Astrocyte of the hippocampus (primary cell): ENCODE measurements at places on chromosomes 7 and 10.

GRCh38 chr7:18354108-18355085 is 141.2 kb upstream of the HDAC9 start:
- DNase-seq = peak; percentile 34

DNA sequence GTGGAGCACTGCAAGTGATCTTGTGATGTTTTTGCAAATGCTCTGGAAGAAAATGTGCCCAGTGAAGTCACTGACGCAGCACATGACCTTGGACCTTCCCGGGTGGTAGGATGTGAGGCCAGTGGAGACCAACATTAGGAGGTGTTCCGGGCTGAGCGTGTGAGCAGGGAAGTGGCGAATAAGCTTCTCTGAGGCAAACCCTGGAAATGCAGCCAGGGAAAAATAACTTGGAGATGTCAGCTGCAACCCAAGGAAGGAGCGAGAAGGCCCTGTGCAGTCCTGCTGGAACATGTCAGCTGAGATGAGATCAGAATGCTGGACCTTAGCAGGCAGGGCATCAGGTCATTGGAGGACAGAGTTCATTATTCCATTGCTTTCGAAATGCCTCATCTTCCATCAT is 18.6 kb upstream of the SDK1 start:
- no peak for DNase-seq

DNA sequence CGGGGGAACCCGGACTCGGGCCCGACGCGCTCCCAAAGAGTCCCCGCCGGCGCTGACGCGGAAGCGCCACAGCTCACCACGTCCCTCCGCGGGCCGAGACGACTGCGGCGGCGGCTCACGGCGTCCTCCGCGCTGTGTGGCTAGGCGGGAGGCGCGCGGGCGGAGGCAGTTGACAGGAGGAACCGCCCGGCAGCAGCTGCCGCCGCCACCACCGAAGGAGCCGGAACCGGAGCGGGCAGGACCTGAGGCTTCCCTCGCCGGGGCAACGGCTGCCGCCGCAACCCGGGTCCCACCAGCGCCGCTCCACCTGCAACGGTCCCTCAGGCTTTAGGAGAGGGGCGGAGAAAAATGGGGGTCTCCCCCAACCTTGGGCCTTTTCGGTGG is 334 bp downstream of the ZNF800 start:
- DNase-seq = peak; percentile 80

GRCh38 chr7:13988065-13988464 is 1.4 kb downstream of the ETV1 start:
- DNase-seq = peak; percentile 62

GRCh38 chr7:43502941-43503340 is 80.0 kb upstream of the STK17A start:
- DNase-seq = no peak

- no peak for DNase-seq
Observed at GRCh38 chr10:103490986-103491314, 2.6 kb upstream of the NEURL1 start.

DNA sequence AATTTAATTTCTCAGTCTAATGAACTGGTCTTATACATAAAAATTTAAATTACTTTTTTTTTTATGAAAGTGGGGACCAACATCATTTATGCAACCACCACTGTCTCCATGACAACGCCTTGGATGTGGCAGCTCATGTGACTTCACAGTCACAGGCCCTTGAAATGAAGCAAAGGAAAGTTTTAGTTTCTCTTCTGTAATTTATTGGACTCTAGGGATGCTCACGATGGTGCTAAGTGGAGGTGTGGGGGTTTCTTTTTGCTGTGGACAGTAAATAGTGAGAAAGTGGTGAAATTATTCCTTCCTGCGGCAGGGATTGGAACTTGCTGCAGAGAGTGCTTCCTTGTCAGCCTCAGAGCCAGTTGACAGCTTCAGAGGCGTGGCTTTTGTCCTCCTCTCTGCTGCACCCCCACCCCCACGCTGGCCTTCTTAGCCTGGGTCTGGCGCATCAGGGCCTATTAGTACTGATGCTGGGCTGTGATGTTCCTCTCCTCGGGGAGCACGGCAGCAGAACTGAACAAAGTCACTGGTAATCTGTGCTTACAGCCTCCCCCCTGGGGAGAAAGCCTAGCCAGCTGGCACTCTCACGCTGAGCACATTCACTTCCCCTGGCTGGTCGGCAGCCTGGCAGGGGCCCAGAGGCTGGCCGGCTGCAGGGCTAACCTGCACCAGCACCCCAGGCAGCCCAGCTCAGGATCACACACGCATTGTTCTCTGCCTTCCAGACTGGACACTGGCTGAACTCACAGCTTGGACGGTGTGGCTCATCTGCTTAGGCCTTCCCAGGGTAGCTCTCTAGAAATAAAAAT is 517.5 kb upstream of the GALNT17 start:
- peak; percentile 93 for DNase-seq

GRCh38 chr7:9488555-9488954 is 1055.1 kb downstream of the NXPH1 start:
- DNase-seq = peak; percentile 81

DNA sequence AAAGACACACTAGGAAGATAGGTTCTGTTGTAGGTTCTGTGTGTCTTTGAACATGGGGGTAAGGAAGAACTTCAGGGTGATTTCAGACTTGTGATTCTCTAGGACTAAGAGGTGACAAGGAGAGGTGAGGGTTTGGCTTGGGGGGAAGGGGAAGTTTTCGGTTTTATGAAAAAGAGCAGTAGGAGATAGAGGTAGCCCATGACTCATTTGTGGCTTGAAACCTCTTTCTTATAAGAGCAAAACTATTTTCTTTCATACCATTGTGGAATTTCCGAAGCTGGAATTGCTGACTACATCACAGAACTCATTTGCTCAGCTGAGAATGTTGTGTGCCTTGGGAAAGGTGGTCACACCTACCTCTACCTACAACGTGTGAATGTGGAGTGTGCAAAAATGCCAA is 39.6 kb upstream of the IKZF1 start:
- DNase-seq = peak; percentile 28

DNA sequence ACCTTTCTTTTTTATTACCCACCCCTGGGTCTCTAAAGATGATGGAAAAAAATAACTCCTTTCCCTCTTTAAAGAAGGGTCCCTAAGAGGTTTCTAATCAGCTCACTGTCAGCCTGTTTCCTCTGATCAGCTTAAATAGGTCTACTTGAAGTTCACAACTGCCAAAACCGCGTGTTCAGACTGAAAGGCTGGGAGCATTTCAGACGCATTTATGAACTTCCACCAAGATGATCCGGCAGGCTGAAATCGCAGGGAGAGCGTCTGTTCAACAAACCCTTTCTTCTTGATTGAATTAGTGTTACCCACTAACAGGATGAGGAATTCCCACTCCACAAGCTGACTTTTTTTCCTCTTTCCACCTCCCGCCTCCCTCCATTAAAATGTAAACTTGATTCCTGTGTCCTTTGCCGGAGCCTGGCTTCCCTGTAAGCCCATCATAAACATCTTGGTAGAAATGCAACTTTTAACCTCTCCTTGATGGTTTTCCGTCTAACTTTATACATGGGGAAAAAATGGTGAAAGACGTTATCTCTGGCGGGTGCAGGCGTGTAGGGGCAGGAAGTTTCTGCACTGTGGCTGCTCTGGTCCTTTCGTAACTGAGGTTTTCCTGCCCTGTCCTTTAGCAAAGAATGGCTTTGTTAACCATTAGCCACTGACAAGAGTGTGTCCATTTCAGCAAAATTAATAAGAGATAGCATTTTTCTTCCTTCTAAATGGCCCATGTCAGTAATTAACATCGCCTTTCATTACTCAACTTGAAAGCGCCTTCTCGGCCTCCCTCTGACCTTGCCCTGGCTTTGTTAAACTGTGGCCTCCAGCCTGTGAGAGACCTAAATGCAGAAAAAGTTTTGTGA is 130.7 kb downstream of the BAMBI start:
- peak; percentile 35 for DNase-seq

- DNase-seq = no peak
Observed at GRCh38 chr7:5657901-5658300, 123.6 kb downstream of the RNF216 start.

- no peak for DNase-seq
Observed at GRCh38 chr10:49557681-49558080, 18.8 kb upstream of the ERCC6 start.

GRCh38 chr7:46945328-46945727 is 636.6 kb downstream of the TNS3 start:
- DNase-seq = no peak

- peak; percentile 55 for DNase-seq
Observed at GRCh38 chr7:123355576-123356190, 155.9 kb upstream of the SLC13A1 start.

- DNase-seq = peak; percentile 41
Observed at GRCh38 chr10:116084161-116084560, 188.8 kb downstream of the GFRA1 start.

DNA sequence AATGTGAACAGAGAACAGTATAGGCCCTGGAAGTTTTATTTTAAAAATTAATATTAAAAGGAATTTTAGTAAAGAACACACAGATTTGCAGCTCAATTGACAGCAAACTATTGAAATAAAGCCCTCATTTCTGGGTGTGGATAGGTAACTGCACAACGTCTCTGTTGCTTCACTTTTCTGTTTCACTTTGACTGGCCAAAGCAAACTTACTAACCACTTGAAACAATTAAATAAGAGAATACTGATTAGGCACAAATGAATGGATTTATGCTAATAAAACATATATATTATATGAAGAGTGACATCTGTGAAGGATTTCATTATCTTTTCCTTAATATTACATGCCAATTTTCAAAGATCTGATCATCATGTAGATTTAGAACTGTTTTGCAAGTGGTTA is 11.9 kb downstream of the ZNF804B start:
- DNase-seq = no peak

GRCh38 chr7:154649434-154649833 is 353.5 kb downstream of the PAXIP1 start:
- no peak for DNase-seq

DNA sequence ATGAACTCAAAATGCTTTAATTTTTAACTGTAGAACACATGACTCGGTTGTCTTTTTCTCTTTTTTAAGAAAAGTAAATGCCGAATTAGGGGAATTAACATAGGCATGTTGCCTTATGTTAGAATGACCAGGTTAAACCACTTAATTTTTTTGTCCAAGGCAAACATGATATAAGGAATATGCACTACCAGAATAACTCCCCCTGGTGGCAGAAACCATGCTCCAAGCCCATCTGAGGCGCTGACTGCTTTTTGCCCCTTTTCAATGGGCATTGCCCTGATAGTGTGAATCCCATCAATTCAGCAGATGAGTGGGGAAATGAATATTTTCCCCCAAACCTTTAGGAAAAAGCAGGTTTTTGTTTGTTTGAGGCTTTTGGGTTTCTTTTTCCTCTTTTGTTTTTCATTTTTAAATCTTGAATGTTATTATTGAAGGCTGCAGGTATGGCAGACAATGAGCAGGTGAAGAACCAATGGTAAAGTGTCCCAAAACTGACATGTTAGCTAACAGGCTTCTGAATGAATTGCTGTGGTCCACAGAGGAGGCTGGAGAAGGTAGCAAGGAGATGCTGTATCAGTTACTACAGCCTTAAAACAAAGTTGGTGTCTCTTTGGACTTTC is 284.3 kb downstream of the SORCS3 start:
- peak; percentile 50 for DNase-seq

DNA sequence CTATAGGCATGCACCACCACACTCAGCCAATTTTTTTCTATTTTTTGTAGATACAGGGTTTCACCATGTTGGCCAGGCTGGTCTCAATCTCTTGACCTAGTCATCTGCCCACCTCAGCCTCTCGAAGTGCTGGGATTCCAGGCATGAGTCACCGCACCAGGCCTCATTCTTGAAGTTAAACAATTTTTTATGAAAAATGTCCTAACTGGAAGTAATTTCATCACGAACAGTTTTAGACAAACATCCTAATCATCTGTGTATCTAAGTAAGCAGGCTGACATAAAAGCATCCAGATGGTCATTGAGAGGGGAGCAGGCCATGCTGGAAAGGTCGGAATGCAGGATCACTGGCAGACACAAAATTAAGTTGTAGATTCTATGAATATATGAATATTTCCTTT is 269.1 kb downstream of the ZMYND11 start:
- DNase-seq = peak; percentile 34

GRCh38 chr10:63137306-63137705 is 4.2 kb downstream of the NRBF2 start:
- DNase-seq = peak; percentile 68

GRCh38 chr7:155951554-155952158 is 139.4 kb upstream of the SHH start:
- peak; percentile 95 for DNase-seq

DNA sequence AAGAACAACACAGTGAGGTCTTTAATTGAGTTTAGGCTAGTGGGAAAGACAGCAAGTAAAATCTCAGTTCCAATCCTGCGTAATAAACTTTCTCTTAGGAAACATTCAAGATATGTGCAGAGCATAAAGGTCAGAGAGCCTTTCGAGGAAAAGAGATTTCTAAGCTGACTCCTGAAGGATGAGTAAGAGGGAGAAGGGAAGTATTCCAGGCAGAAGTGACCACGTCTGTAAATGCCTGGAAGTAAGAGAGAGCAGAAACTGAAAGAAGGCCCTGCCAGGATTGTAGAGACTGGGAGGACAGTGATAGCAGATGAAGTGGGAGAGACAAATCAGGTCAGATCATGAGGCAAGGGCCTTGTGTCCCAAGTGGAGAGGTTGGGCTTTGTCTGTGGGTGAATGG is 41.8 kb downstream of the PNLIPRP3 start:
- no peak for DNase-seq

DNA sequence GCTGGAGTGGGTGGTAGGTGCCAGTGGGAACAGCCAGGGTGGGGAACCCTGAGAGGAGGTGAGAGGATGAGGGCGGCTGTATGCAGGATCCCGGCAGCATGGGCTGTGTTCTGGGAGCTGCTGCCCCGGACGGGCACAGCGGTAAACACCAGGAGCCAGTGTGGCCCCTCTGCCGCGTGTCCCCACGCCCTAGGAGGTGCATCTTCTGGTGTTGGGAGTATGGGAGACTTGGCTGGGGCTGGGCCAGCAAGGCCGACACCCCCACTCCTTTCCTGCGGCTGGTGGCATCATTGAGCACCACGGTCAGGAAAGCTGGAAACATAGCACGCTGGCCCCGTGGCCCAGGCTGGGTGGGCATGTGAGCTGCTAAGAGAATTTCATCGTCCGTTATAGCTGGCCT is 24.4 kb upstream of the JAKMIP3 start:
- DNase-seq = no peak

- no peak for DNase-seq
Observed at GRCh38 chr7:4168541-4168940, 513.6 kb upstream of the FOXK1 start.
